Progenitor cell of endocrine pancreas (in vitro differentiated cells): ENCODE measurements at places on chromosomes 11 and 22. TPM values are rescaled to one million over a fixed set of nuclear protein-coding genes. Genes with fewer than 3 reads are reported as not detected.
A peak's percentile ranks its signal among the peaks of the same experiment; 100 is the strongest.

Gene BTG4
- total RNA-seq, result not detected in 2 replicates

Gene IRAG1
- total RNA-seq, result 5.4 and 6.3 TPM in 2 replicates

GRCh38 chr11:26730414-26731083 is 8.7 kb upstream of the SLC5A12 start:
- H3K27me3 ChIP-seq, result no peaks in the 10 kb centered on the region
- no peaks in the 10 kb centered on the region for H3K4me1 ChIP-seq
- no peak overlapping the region for H3K4me3 ChIP-seq
- H3K36me3 ChIP-seq, result no peaks in the 10 kb centered on the region
- no peak for DNase-seq

DNA sequence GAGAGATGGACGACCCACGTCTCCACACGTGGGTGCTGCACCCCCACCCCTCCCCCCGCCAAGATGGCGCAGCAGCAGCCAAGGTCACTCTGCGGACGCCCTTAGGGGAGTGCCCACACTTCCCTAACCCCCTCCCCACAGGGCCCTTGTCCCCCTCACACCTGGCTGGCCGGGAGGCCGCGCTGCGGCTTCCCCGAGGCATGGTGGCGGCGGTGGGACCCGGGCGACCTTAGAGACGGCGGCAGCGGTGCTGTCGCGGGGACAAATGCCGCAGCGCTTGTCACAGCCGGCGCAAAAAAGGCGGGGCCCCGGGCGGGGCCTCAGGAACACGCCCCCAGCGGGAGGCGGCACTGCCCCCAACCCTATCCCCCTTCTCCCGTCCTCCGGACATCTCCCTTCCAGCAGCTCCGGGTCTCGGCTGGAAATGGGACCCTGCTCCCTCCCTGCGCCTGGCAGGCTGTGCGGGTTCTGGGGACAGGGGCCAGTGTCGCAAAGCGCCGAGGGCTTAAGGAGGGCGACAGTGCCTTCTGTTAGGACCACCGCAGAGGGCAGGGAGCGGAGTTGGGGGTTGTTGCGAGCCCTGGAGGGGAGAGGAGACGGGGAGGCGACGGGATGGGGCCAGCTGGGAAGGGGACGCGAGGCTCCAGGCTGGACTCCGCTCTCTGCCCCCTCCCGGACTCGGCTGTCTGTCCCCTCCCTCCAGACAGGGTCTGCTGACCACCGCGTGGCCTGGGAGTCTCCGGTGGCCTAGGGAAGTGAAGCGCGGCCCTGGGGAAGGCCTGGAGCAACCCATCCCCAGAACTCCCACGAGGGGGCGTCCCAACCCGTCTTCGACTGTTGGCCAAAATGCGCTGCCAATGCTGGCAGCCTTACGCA is at the start of gene CHCHD10:
Gene CHCHD10, minus strand, starts transcription at position 300 of the 876 bp plus-strand sequence. Its CDS starts 98 bp downstream, at position 202.
- peak within 1 kb of the TSS; percentile 89 for H3K27ac ChIP-seq
- H3K4me3 ChIP-seq, result peak within 1 kb of the TSS; percentile 82
- no peaks in the 10 kb centered on the region for H3K27me3 ChIP-seq
- no peaks in the 10 kb centered on the region for H3K36me3 ChIP-seq

GRCh38 chr11:8018484-8019313 is 31.6 kb downstream of the EIF3F start:
- DNase-seq, result peak; percentile 53
- H3K27ac ChIP-seq, result no peak overlapping the region
- H3K4me1 ChIP-seq, result peaks cover 12% of the 10 kb centered on the region
- H3K4me3 ChIP-seq, result peak overlapping the region; percentile 69
- H3K27me3 ChIP-seq, result peaks cover 66% of the 10 kb centered on the region
- no peaks in the 10 kb centered on the region for H3K36me3 ChIP-seq

DNA sequence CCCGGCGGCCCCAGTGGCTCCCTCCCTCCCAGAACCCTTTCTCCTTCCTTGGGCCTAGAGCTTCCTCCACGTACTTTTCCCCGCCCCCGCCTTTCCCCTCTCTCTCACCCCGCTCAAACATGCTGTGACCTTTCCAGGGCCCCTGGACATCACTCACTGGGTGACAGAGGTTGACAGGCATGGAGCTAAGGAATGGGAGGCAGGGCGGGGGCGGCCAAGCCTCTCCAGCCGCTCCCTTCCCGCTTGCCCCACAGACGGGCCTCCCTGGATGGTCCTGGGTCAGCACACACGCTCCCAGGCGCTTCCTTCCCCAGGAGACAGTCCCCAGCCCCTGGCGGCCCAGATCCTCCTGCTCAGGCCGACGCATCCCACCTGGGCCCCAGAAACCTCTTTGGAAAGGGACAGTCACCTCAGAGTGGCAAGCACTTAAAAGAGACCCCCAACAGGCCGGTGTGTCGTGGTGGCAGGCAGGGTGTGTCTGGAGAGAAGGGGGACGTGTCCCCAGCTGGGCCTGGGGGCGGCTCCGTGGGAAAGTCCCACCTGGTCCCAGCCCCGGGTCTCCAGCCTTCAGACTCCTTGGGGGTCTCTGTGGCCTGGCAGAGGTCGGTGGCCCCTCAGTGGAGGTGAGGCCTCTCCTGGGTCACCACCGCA is 8.8 kb downstream of the H19 start:
- H3K4me1 ChIP-seq, result no peaks in the 10 kb centered on the region
- H3K27ac ChIP-seq, result peak overlapping the region; percentile 49
- no peaks in the 10 kb centered on the region for H3K36me3 ChIP-seq
- DNase-seq, result no peak
- H3K4me3 ChIP-seq, result no peak overlapping the region

Gene TP53AIP1
- total RNA-seq, result 0.12 and 0.31 TPM in 2 replicates

GRCh38 chr11:85845124-85845631 is 10.0 kb upstream of the CCDC83 start:
- DNase-seq, result no peak
- no peak overlapping the region for H3K27ac ChIP-seq

DNA sequence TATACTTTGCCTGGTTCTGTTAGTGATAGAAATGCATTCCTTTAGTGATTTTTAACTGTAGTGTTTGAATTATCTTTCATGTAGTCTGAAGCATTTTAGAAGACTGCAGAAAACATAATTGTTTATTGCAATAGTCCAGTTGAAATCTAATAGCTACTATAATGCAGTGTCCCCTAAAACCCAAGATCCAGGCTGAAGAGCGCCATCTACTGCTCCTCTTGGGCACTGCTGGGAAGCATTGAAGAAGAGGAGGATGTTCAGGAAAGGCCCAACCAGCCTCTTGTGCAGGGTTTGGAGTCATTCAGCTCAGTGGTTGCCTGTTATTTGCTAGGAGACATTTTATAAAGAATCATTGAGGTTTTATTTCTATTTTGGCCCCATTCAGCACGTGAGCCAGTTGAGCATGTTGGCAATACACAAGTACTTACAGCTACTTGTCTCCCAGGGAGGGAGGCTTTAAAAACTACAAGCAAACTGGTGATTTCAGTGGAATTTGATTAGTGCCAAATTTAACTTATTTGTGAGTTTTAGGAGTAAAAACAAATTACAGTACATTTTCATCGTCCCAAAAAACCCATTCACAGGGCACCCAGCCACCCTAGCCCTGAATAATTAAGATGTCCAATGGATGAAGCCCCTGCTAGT is 74.9 kb upstream of the HORMAD2 start:
- peak; percentile 50 for DNase-seq
- H3K27ac ChIP-seq, result no peak overlapping the region
- H3K27me3 ChIP-seq, result no peaks in the 10 kb centered on the region

- H3K27me3 ChIP-seq, result peaks cover 14% of the 10 kb centered on the region
- H3K4me1 ChIP-seq, result peaks cover 23% of the 10 kb centered on the region
- DNase-seq, result no peak
- peak overlapping the region; percentile 87 for H3K4me3 ChIP-seq
- H3K36me3 ChIP-seq, result no peaks in the 10 kb centered on the region
- H3K27ac ChIP-seq, result no peak overlapping the region
These were observed 3.1 kb downstream of the PRDM11 start for GRCh38 chr11:45149483-45150056.

DNA sequence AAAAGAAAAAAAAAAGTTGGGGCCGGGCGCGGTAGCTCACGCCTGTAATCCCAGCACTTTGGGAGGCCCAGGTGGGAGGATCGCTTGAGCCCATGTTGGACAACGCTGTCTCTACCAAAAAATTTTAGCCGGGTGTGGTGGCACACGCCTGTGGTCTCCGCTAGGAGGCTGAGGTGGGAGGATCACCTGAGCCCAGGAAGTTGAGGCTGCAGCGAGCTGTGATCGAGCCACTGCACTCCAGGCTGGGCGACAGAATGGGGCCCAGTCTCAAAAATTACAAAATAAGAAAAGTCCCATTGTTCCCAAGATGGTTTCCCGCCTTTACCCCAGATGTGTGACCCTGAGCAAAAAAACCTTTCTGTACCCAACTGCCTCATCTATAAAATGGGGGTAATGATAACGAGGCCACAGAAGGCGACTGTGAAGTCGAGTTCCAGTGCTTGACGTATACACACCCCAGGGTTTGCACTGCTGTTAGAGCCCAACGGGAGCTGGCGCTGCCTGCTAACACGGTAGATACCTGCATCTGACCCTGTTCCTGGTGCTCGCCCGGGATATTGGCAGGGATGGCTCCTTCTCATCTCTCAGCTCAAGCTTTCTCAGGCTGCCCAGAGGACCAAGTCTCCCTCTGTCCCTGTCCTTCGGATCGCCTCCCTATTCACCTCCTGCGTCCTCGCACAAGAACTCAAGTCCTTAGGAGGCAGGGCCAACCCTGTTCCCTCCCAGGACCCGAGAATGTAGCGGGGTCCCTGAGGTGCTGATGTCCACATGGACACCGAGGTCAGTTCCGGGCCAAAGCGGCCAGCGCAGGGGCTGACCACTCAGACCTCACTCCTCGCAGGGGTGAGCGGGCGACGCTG is 1.1 kb upstream of the RPLP2 start:
- peak overlapping the region; percentile 99 for H3K27ac ChIP-seq
- H3K27me3 ChIP-seq, result no peaks in the 10 kb centered on the region
- peak overlapping the region; percentile 93 for H3K4me3 ChIP-seq
- H3K4me1 ChIP-seq, result peaks cover 15% of the 10 kb centered on the region

Gene MS4A6E
- not detected in 2 replicates for total RNA-seq

DNA sequence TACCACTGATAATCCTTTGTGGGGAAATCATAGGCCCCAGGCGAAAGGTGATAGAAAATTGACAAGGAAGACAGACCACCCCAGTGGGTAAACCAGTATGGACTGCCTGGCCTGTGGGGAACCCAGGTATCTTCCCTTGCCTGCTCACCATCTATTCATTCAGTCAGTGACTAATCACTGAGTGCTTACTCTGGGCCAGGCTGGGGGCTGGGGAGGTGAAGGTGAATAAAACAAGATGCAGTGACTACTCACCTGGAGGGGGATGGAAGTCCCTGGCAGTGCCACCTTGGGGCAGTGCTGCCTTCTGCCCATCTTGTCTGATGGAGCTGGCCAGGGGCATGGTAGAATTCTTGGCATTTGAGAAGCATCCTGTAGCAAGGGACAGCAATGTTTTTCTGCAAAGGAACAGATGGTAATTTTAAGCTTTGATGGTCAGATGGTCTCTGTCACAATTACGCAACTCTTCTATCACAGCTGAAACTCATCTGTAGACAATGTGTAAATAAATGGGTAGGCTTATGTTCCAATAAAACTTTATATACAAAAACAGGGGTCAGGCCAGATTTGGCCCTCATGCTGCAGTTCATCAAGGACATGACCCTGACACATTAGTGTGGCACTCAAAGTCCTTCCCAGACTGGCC is 4.6 kb downstream of the ISX start:
- no peak for DNase-seq
- no peak overlapping the region for H3K27ac ChIP-seq
- no peak overlapping the region for H3K4me3 ChIP-seq
- peaks cover 30% of the 10 kb centered on the region for H3K4me1 ChIP-seq
- peaks cover 5% of the 10 kb centered on the region for H3K36me3 ChIP-seq

DNA sequence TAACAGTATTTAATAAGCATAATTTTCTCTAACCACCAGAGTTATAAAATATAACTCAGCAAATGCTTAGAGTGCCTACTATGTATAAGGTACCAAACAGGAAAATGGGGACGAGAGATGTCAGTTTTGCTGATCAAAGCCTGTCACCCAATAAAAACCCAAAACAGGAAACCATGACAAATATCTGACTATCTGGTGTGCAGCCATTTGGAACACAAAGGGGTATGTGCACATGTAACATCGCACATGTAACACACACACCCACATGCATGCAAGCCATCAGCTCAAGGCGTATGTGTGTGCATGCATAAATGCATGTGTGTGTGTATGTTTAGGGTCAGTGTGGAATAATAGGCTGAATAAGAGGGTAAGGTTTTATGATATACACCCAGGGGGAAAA is 64.2 kb downstream of the PRR5L start:
- DNase-seq, result no peak
- H3K4me3 ChIP-seq, result no peak overlapping the region
- peaks cover 36% of the 10 kb centered on the region for H3K27me3 ChIP-seq
- no peaks in the 10 kb centered on the region for H3K36me3 ChIP-seq
- no peak overlapping the region for H3K27ac ChIP-seq

DNA sequence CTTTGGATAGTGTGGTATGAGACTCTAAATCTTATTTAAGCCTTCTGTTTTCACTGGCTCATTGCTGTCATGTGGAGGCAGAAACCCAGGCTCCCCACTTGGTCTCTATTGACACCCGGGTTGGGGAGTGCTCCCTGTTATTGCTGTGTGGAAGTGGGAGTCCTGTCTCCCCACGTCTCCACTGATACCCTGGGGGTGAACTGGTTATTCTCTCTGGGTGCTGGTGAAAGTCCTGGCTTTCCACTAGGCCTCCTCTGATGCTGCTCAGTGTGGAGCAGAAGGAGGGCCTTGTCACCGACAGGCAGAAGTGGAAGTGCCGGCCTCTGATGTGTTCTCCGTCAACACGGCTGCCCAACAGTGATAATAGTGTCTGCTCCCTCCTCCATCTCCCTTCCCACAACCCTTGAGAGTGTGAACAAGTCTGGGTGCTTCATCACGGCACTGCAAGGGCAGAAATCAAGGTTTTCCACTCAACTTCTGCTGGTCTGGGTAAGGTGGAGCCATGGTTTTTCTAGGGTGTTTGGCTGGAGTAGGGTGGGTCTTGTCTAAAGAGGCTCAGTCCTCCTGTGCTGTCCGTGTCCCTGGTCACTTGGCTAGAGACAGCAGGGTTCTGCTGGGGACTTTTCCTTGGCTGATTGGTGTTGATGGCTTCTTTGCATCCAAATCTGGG is 240.7 kb upstream of the B3GAT1 start:
- H3K27me3 ChIP-seq, result peaks cover 27% of the 10 kb centered on the region
- no peaks in the 10 kb centered on the region for H3K36me3 ChIP-seq

DNA sequence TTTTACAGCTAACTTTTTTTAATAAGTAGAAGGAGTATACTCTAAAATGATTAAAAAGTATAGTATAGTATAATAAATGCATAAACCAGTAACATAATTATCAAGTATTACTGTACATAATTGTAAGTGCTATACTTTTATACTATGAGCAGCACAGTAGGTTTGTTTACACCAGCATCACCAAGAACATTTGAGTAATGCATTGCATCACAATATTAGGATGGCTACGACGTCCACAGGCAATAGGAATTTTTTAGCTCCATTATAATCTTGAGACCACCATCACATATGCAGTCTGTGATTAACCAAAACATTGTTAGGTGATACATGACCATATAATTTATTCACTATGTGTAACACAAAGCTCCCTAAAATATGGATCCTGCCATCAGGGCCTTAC is 20.4 kb downstream of the RNF141 start:
- no peak overlapping the region for H3K4me3 ChIP-seq
- no peak for DNase-seq
- H3K27ac ChIP-seq, result no peak overlapping the region
- H3K4me1 ChIP-seq, result no peaks in the 10 kb centered on the region
